ENCODE measurements at places on chromosomes 12 and 14.

DNA sequence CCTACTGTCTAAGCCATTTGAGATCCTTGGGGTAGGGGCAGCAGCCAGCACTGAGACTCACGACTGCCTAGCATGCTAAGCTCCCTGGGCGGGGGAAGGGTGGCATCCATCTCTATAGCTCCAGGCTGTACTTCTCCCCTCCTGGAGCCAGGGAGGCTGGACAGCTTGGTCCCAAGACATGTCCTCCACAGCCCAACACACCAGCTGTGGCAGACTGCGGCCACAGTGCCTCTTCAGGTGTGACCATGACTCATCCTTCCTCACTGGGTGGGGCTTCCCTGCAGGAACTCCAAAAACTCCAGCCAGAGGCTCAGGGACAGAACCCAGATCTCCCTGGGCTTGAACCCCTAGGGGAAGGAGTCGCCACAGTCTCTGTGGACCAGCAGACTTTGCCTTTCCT, 193.9 kb downstream of the GPHN start:
- DNase-seq, result no peak

DNA sequence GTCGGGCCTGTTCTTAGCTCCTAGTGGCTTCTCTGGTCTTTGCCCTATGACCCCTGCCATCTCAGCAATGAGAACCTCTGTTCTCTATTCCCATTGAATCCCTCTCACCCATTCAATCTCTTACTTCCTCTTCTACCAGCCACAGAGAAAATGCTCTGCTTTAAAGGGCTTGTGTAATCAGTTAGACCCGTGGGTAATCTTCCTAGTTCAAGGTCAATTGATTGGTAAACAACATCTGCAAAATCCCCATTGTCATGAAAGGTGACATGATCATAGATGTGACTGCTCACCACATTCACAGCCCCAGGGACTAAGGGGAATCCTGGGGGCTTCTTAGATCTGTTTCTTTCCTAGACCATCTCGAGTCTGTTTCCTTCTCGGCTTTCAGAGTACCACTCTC, 7.2 kb upstream of the CCDC197 start:
- DNase-seq, result no peak

- DNase-seq, result no peak
Measured at GRCh38 chr14:76964695-76965094, 63.8 kb downstream of the IRF2BPL start.

- peak; percentile 9 for DNase-seq
Measured at GRCh38 chr14:34797747-34798583, 77.2 kb downstream of the BAZ1A start.

- no peak for DNase-seq
Measured at GRCh38 chr12:119728444-119728745, 60.5 kb downstream of the PRKAB1 start.

DNA sequence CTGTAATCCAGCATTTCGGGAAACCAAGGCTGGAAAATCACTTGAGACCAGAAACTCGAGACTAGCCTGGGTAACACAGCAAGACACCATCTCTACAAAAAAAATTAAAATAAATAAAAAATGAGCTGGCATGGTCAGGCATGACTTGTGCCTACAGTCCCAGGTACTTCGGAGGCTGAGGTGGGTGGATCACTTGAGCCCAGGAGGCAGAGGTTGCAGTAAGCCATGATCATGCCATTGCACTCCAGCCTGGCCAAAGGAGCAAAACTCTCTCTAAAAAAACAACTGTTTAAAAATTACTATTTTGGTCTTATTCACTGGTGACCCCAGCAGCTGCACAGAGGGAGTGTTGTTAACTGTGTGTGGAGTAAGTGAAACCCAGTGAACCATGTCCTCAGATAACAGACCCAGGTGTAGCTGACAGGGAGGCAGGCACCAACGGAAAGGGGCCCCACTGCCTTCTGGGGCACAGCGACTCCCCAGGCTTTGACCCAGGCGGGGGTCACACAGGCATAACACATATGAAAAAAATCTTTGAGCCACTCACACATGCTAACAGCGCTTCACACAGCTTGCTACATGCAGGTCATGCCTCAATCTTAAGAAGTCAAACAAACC, 12.1 kb downstream of the DDX54 start:
- no peak for DNase-seq

- DNase-seq, result no peak
Measured at GRCh38 chr12:120130011-120130410, 13.5 kb upstream of the RAB35 start.

- no peak for DNase-seq
Measured at GRCh38 chr12:51368640-51369517, 22.3 kb downstream of the GALNT6 start.

- DNase-seq, result no peak
Measured at GRCh38 chr14:72213424-72213823, 281.2 kb downstream of the RGS6 start.

GRCh38 chr12:459430-460258, at the start of gene B4GALNT3:
B4GALNT3 (plus strand) TSS chr12:459939; CDS start chr12:460377, 438 bp downstream.
- DNase-seq, result peak; percentile 79

GRCh38 chr14:38611928-38612327, 356.0 kb upstream of the CLEC14A start:
- no peak for DNase-seq

- no peak for DNase-seq
Measured at GRCh38 chr12:21478756-21479455, 22.5 kb downstream of the RECQL start.

GRCh38 chr12:94242901-94243300, 94.5 kb downstream of the PLXNC1 start:
- no peak for DNase-seq

- no peak for DNase-seq
Measured at GRCh38 chr12:14262771-14263511, 102.5 kb upstream of the ATF7IP start.

All from mesendoderm (in vitro differentiated cells).